Thymus (tissue), 14 donors: ENCODE measurements at places on chromosomes 5 and 9. TPM values are rescaled to one million over a fixed set of nuclear protein-coding genes. Genes with fewer than 3 reads are reported as not detected.

DNA sequence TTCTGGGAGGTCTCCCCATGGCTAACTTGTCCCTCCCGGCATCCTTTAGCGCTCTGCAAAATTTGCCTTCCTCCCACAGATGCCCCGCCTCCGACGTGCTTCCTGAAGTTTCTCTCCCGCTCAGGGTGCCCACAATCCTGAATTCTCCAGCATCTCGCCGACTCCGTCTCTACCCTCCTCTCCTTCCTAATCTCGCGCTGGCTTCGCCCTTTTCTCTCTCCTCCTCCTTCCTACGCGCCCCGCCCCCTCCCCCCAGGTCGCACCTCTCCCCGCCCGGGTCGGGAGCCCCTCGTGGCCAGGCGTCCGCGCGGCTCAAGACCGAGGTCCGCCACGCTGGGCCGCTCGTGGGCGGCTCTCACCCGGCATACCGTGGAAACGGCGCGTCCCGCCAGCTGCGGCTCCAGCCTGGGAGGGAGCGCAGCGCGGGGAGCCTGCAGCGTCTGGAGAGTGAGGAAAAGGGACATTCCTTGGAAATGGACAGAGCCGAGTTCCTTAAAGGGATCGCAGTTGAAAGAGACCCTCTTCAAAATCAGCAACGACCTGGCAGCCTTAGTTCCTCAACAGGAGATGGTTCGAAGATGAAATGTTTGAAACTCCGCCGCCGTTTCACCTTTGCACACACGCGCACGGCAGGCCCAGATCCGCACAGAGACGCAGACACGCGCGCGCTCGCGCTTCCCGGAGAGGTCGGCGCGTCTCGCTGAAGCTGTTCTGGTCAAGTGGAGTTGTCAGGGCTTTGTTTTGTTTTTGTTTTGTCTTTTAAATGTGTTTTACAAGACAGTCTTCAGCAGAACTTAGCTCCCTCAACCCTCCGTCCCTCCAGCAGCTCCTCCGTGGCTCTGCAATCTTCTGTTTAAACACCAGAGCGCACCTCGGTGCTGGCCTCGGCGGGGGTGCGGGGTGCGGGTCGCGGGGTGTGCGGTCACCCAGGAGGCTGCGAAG, 5.0 kb upstream of the IRX2 start:
- no peaks in the 10 kb centered on the region for H3K4me1 ChIP-seq
- no peaks in the 10 kb centered on the region for H3K36me3 ChIP-seq
- H3K27ac ChIP-seq: no peak overlapping the region
- H3K27me3 ChIP-seq: peaks cover 84% of the 10 kb centered on the region
- no peak for DNase-seq
- H3K4me3 ChIP-seq: no peak overlapping the region

DNA sequence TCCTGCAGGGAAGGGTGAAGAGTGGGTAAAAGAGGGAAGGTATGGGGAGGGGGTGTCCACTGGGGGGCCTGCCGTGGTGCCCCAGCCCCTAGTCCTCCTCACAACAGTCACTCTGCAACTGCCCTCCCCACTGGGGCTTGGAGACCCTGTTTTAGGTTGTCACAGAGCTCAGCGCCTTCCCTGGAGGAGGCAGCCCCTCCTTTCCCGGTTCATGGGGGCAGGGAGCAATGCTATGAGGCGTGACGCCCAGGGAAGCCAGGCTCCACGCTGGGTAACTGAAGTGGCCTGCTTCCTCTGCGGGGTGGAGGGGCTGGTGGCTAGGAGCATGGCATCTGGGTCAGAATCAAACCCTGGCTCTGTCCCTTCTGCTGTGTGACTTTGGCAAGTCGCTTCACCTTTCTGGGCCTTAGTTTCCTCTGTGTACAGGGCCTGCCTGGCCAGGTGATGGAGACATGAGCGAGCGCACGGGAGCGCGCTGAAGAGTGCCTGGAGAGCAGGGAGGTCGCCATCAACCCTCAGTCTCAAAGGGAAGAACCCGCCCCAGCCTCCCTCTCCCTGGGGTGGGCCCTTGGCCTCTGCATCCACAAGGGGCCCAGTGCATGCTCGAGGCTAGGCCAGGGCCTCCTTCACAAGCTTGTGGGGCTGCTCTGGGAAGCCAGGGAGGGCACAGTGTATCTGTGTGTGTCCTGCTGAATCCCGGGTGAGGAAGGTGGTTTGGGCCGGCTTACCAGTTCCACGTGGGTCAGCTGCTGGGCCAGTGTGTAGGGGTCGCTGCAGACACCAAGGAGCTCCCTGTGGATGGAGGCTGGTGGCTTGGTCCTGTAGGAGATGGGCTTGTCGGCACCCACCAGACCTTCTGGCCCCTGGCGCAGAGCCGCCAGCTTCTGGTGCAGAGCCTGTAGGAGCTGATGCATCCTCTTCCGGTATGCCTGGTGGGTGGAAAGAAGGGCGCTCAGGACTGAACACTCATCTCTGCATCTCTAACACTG, 56.4 kb upstream of the RNF130 start:
- no peak for DNase-seq
- no peaks in the 10 kb centered on the region for H3K4me1 ChIP-seq
- H3K36me3 ChIP-seq: no peaks in the 10 kb centered on the region
- peaks cover 6% of the 10 kb centered on the region for H3K27me3 ChIP-seq
- H3K27ac ChIP-seq: no peak overlapping the region

- no peaks in the 10 kb centered on the region for H3K36me3 ChIP-seq
- no peaks in the 10 kb centered on the region for H3K4me1 ChIP-seq
- H3K27ac ChIP-seq: no peak overlapping the region
- H3K27me3 ChIP-seq: no peaks in the 10 kb centered on the region
- DNase-seq: no peak
These were observed 439.1 kb downstream of the DMAC1 start for GRCh38 chr9:7360513-7360912.

GRCh38 chr5:131323378-131323777, 59.5 kb downstream of the CDC42SE2 start:
- no peak overlapping the region for H3K4me3 ChIP-seq
- DNase-seq: no peak
- H3K27me3 ChIP-seq: no peaks in the 10 kb centered on the region
- H3K27ac ChIP-seq: no peak overlapping the region
- peaks cover 9% of the 10 kb centered on the region for H3K36me3 ChIP-seq
- H3K4me1 ChIP-seq: no peaks in the 10 kb centered on the region

GRCh38 chr5:140287801-140288521, 14.9 kb downstream of the PFDN1 start:
- no peaks in the 10 kb centered on the region for H3K27me3 ChIP-seq
- H3K4me1 ChIP-seq: no peaks in the 10 kb centered on the region

GRCh38 chr5:177427919-177428573, 1.6 kb downstream of the GRK6 start:
- no peak for DNase-seq
- peaks cover 73% of the 10 kb centered on the region for H3K4me1 ChIP-seq
- peak overlapping the region; percentile 98 for H3K27ac ChIP-seq
- H3K36me3 ChIP-seq: peaks cover 43% of the 10 kb centered on the region
- H3K27me3 ChIP-seq: no peaks in the 10 kb centered on the region

GRCh38 chr9:127183814-127184582, 61.6 kb upstream of the ANGPTL2 start:
- no peaks in the 10 kb centered on the region for H3K36me3 ChIP-seq
- no peaks in the 10 kb centered on the region for H3K27me3 ChIP-seq
- H3K4me1 ChIP-seq: peaks cover 8% of the 10 kb centered on the region
- no peak overlapping the region for H3K27ac ChIP-seq
- H3K4me3 ChIP-seq: no peak overlapping the region
- no peak for DNase-seq

- no peak for DNase-seq
- no peak overlapping the region for H3K27ac ChIP-seq
- no peak overlapping the region for H3K4me3 ChIP-seq
- no peaks in the 10 kb centered on the region for H3K36me3 ChIP-seq
- no peaks in the 10 kb centered on the region for H3K4me1 ChIP-seq
These were observed 112.9 kb upstream of the FER start for GRCh38 chr5:108634617-108635288.

DNA sequence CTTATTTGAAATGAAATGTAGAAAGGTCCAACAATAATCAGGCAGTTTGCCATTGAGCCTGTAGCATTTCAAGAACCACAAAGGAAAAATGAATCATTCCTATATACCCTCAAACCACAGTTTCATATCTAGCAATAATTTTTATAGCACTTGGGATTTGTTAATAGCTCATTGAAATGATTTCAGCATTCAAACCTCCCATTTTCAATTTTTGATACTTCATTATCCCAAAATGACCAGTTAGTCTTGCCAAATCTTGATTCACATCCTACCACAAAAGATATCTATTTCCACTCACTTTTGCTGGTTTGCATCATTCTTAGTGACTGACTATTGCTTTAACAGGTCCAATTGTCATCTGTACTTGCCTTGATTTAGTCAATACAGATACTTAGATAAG, 790.1 kb downstream of the TLE1 start:
- H3K36me3 ChIP-seq: no peaks in the 10 kb centered on the region
- H3K27ac ChIP-seq: no peak overlapping the region
- no peak overlapping the region for H3K4me3 ChIP-seq
- H3K27me3 ChIP-seq: no peaks in the 10 kb centered on the region

DNA sequence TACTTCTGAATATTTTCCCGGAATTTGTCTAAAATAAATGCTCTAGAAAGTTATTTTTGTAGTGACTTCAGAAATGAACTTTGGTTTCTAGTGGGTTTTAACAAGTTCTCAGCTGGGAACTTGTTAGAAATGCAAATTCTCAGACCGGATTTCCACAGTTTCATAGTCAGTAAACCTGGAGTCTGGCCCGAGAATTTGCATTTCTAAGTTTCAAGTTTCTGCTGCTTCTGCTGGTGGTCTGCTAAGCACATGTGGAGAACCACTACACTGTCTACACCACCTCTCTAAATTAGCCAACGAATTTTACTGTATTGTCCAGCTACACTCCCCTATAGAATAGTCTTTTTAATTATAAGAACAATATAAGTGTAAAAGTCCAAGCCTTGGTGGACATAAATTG, 208.0 kb downstream of the CHSY3 start:
- H3K4me1 ChIP-seq: no peaks in the 10 kb centered on the region
- no peak for DNase-seq
- no peak overlapping the region for H3K27ac ChIP-seq

DNA sequence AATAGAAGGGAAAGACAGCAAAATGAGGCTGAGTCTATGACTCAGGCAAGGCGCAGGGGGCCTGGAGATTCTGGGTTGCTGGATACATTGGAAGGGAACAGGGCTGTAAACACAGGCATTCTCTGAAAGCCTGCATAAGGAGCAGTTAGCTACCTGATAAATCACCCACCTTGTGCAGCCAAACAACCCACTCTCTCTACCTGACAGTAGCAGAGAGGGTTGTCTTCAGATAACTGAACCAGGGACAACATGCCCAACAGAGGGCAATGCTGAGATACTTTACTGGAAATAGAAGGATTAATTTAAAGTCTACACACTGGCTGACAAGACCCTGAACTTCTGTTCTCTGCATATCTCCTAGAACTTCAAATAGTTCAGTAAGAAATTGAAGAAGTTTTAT, 161.6 kb downstream of the KCTD16 start:
- no peak overlapping the region for H3K4me3 ChIP-seq
- no peaks in the 10 kb centered on the region for H3K27me3 ChIP-seq
- DNase-seq: no peak
- no peaks in the 10 kb centered on the region for H3K36me3 ChIP-seq
- H3K4me1 ChIP-seq: no peaks in the 10 kb centered on the region

DNA sequence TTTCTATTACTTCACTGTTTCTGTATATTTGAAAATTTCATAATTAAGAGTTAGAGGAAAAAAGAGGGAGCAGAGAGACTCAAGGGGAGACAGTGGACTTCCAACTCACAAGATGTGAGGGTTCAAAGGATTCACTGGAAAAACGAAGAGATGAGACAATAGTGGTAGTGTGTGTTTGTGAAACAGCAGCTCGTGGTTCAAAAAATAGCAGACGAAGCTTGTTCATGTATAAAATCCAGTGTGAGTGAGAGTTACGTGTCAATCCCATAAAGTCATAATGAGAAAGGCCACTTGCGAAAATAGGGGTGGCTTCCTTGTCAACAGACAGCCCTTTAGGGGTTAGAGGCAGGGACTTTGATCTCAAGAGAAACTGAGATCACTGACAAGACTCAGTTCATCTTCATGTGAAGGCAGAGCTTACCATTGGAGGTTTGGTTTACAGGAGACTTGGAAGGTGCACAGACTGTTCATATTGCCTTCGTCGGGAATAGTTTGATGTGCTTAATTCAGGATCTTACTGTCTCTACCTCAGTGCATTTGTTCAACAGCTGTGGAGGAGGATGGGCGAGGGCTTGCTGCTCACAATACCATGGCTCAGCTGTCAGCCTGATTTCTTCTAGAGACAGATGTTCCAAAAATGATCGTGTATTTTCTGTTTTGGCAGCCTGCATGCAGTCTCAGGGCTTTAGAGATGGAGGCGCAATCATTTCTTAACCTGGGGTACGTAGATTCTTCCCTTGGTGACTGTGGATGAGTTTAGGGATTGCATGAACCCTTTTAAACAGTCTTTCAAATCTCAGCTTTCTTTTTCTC, 105.7 kb upstream of the KLF9 start:
- no peaks in the 10 kb centered on the region for H3K4me1 ChIP-seq
- H3K36me3 ChIP-seq: no peaks in the 10 kb centered on the region
- no peaks in the 10 kb centered on the region for H3K27me3 ChIP-seq
- no peak for DNase-seq

DNA sequence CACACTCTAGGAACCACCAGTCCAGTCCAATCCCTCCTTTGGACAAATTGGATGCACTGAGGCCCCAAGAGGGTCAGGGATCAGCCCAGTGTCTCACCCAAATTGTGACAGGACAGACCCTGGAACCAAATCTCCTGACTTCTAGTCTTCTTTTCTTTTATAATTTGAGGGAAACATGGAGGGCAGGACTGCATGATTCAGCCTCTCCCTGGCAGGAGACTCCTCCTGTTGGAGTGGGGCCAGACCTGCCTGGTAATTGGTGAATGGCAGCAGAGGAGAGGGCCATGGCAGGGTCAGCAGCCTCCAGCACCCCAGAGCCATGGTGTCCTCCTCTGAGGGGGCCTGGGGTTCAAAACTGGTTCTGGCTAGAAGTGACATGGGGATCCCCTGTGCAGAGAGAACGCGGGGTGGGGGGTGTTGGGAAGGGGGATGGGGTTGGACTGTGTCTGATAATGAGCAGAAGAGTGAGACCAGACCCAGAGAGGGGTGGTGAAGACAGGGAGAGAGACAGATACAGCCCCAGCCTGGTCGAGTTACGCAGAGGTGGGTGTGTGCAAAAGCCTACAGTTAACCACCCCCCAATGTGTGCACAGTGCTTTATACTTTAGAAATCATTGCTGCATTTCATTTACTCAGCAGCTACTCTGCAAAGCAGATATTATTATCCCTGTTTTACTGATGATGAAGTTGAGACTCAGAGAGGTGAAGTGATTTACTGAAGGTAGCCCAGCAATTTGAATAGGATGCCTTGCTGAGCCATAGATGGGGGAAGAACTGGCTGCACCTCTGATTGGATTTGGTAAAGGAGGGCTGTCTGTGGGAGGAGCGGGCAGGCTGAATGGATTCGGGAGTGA, 3.8 kb upstream of the SYNPO start:
- H3K27me3 ChIP-seq: peaks cover 19% of the 10 kb centered on the region
- DNase-seq: no peak
- no peak overlapping the region for H3K4me3 ChIP-seq
- H3K27ac ChIP-seq: no peak overlapping the region
- H3K4me1 ChIP-seq: no peaks in the 10 kb centered on the region

GRCh38 chr9:130874783-130875182, 21.8 kb downstream of the QRFP start:
- peaks cover 49% of the 10 kb centered on the region for H3K36me3 ChIP-seq
- H3K4me1 ChIP-seq: no peaks in the 10 kb centered on the region
- no peak for DNase-seq
- H3K4me3 ChIP-seq: no peak overlapping the region

Gene FBXW11
- total RNA-seq: 27.5 TPM

Gene OBP2B
- total RNA-seq: not detected

Gene ZNF300
- total RNA-seq: 7.7 TPM

Gene FCN2
- 0.52 TPM for total RNA-seq

Gene TRIM14
- total RNA-seq: 12.7 TPM

Gene FNIP1
- 15.9 TPM for total RNA-seq

Gene CDC20B
- total RNA-seq: 0.19 TPM

Gene C6
- 0.28 TPM for total RNA-seq
